Lower lobe of right lung (tissue), 2 donors: ENCODE measurements at places on chromosomes 7 and 10. TPM values are rescaled to one million over a fixed set of nuclear protein-coding genes. Genes with fewer than 3 reads are reported as not detected.

SNX10 gene
- total RNA-seq, result 85.1 TPM

ASB15 gene
- not detected for total RNA-seq

PRSS2 gene
- not detected for total RNA-seq

ADRB1 gene
- 35.6 TPM for total RNA-seq

C10orf105 gene
- 0.32 TPM for total RNA-seq

DYNC1I1 gene
- total RNA-seq, result 1.3 TPM

ACSM6 gene
- not detected for total RNA-seq

CARD11 gene
- total RNA-seq, result 5.7 TPM

CTNNA3 gene
- not detected for total RNA-seq

SLC18A3 gene
- total RNA-seq, result not detected

CASP2 gene
- total RNA-seq, result 33.7 TPM

FAM25C gene
- total RNA-seq, result not detected

SP4 gene
- 9.7 TPM for total RNA-seq

SLC25A13 gene
- total RNA-seq, result 24.8 TPM

CTAGE15 gene
- 0.95 TPM for total RNA-seq

ANXA8L1 gene
- total RNA-seq, result 15.7 TPM

CREB5 gene
- total RNA-seq, result 10.3 TPM

NUTM2E gene
- not detected for total RNA-seq

AGAP3 gene
- total RNA-seq, result 157 TPM

ZNF800 gene
- 36.6 TPM for total RNA-seq

TMEM120A gene
- total RNA-seq, result 42.7 TPM

SYNPO2L gene
- total RNA-seq, result 0.32 TPM

NEUROD6 gene
- not detected for total RNA-seq

PGAM2 gene
- total RNA-seq, result 0.44 TPM

PAX4 gene
- total RNA-seq, result not detected
